M059J (cell line): ENCODE measurements at places on chromosomes 11 and 22. TPM values are rescaled to one million over a fixed set of nuclear protein-coding genes. Genes with fewer than 3 reads are reported as not detected.

DNA sequence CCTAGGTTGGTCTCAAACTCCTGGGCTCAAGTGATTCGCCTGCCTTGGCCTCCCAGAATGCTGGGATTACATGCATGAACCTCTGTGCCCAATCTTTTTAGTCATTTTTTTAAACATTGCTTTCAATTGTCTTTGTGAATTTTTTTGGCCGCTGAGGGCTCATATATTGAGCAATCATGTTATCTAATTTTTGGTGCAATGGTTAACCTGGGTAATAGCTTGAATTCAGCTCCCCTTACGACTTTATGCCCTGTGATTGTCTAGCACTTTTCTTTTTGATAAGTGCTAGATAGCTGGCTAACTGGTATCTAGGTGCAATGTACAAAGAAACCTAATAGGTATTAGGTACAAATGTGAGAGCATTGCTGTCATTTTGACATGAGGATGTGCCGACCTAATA is 35.3 kb upstream of the CAT start:
- DNase-seq: no peak

Gene DDX25
- not detected in 2 replicates for total RNA-seq

GRCh38 chr22:45876136-45877035 is 100.6 kb downstream of the WNT7B start:
- DNase-seq: no peak

Gene OR51I1
- not detected in 2 replicates for total RNA-seq

- no peak for DNase-seq
Measured at GRCh38 chr11:66133216-66133775, 63.2 kb downstream of the PACS1 start.

Gene OTOG
- not detected in 2 replicates for total RNA-seq

Gene HYLS1
- total RNA-seq: 7.1 and 7.7 TPM in 2 replicates

GRCh38 chr22:42887523-42888507 is 30.7 kb upstream of the ARFGAP3 start:
- DNase-seq: no peak

DNA sequence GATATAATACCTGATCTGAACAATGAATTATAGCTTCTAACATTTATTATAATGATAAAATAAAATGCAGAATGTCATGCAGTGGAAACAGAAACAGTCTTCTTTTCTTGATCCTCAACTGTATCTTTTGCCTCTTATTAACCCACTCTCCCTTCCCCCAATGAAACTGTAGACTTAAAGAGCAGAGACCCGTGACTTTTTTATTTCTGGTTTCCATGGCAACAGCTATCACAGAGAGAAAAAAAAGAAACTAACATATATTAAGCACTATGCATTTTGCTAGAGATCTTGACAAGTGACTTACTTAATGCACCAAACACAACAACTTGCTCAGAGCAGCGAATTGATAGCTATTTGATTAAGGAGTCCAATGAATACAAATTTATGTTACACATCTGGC is 69.3 kb downstream of the RAB38 start:
- no peak for DNase-seq

Gene ACR
- total RNA-seq: not detected in 2 replicates

- no peak for DNase-seq
Measured at GRCh38 chr22:38744981-38745380, 10.8 kb downstream of the SUN2 start.

DNA sequence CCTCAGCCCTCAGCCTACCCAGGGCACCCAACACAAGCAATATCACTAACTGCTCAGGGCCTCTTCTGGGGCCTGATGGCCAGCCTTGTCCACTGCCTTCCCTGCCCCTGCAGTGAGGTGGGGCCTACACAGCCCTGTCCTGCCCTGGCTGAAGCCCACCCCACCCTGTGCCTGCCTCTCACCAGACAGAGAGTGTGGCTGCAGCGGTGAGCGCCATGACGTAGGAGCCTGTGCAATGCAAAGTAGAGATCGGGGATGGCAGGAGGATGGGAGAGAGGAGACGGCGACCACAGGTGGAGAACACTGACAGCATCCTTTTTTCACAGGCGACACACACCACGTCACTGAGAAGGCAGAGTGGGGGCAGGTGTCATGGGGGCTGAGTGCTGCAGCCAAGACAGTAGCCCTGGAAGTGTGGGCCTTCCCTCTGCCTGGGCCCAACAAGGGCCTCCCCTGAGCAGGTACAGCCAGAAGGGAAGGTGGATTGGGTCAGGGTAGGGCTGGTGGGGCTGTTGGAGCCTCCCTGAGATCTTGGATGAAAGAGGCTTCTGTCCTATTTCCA is 65.3 kb upstream of the CLTCL1 start:
- DNase-seq: no peak

Gene BTBD18
- not detected in 2 replicates for total RNA-seq

GRCh38 chr22:49959782-49960158 is 802 bp upstream of the PIM3 start:
- DNase-seq: peak; percentile 77

- no peak for DNase-seq
Measured at GRCh38 chr11:6622261-6623171, 3.3 kb upstream of the TPP1 start.

DNA sequence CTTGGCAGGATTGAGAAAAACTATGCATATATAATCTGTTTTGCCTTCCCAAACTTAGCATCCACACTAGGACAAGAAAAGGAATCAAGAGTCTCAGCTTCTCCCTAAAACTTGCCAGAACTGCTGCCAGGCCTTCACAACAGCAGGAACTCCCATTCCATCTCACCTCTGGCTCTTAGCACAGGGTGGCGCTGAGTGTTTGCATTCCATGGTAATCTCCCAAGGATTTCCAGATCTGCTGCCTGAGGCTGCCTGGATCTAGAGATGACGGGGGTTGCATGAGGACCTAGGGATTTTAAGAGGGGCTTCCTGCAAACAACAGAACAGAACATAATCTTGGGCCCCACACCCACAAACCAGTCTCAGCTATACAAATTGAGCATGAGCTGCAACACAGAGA is 87.1 kb upstream of the OPCML start:
- DNase-seq: no peak

DNA sequence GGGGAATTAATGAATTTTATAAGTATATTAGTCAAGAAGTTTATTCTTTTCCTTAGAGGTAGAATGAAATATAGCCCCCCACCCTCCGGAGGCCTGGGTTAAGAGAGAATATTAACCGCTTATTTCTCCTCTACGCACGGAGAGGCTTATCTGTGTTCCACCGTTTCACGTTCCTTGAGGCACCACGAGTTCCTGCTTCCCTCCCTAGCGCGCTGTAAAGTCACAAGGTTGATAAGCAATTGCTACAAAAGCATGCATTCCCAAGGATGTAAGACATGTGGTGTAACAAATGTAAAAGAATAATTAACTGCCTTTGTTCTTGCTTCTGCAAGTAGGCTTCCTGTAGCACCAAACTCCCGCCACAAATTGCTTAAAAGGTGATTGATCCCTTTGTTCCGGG is 1.5 kb upstream of the ANKRD42 start:
- DNase-seq: no peak

Gene P2RY2
- 0.30 and 0.84 TPM in 2 replicates for total RNA-seq

Gene TSSK2
- total RNA-seq: not detected in 2 replicates

Gene MOGAT2
- not detected in 2 replicates for total RNA-seq

Gene CFL1
- total RNA-seq: 1,801 and 2,276 TPM in 2 replicates

DNA sequence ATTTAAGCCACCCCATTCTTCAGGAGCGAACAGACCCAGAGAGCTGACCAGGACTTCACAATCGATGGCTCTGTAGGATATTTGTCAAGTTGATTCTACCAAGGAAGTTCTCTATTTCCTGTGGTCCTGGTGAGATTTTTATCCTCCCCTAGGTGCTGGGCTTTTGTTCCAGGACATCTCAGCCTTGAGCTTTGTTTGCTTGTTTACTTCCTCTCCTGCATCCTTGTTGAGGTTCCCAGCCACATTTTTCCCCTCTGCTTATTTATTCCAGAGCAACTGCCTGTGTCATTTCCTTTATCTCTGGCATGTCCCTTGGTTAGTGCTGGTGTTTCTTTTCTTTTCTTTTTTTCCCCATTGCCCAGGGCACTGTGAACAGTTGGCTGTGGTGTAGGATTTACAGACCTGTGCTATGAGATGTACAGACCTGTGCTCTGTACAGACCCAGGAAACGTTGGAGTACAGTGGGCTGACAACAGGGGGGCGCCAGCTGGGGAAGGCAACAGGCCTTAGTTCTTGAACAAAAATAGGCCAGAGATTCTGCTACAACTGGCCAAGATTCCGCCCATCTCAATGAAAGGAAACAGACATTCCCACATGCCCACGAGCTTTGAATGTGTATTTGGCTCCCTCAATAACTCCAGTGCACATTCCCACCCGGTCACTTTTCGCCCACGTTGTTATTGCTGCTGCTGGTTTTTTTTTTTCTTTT is 235.9 kb upstream of the DDI1 start:
- no peak for DNase-seq

DNA sequence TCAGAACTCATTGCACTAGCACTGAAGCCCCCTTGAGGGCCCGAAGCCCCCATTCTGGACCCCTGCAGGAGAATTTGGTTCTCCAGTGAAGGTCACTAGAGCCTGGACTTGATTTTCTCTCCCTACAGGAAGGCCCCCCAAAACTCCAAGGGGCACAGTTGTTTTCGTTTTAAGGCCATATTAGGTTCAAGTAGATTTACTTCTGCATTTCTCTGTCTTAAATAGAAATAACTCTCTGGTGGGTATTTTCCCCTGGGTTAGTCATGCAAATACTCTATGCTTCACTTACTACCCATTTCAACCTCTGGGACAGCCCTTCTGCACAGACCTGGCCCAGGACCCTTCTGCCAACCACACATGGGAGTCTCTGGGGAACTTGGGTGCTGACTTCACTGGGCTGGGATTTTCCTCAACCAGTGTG is 41.6 kb downstream of the WEE1 start:
- DNase-seq: no peak
